Small intestine (tissue), 16 donors: ENCODE measurements at places on chromosomes 1 and 21. TPM values are rescaled to one million over a fixed set of nuclear protein-coding genes. Genes with fewer than 3 reads are reported as not detected.
A peak's percentile ranks its signal among the peaks of the same experiment; 100 is the strongest.

GRCh38 chr1:3312898-3313575 is 141.4 kb upstream of the ARHGEF16 start:
- DNase-seq = peak; percentile 85
- peak overlapping the region; percentile 79 for H3K27ac ChIP-seq
- H3K4me1 ChIP-seq = peaks cover 5% of the 10 kb centered on the region
- no peak overlapping the region for H3K4me3 ChIP-seq

TMEM52 gene
- polyA plus RNA-seq = 50.5 TPM

DNA sequence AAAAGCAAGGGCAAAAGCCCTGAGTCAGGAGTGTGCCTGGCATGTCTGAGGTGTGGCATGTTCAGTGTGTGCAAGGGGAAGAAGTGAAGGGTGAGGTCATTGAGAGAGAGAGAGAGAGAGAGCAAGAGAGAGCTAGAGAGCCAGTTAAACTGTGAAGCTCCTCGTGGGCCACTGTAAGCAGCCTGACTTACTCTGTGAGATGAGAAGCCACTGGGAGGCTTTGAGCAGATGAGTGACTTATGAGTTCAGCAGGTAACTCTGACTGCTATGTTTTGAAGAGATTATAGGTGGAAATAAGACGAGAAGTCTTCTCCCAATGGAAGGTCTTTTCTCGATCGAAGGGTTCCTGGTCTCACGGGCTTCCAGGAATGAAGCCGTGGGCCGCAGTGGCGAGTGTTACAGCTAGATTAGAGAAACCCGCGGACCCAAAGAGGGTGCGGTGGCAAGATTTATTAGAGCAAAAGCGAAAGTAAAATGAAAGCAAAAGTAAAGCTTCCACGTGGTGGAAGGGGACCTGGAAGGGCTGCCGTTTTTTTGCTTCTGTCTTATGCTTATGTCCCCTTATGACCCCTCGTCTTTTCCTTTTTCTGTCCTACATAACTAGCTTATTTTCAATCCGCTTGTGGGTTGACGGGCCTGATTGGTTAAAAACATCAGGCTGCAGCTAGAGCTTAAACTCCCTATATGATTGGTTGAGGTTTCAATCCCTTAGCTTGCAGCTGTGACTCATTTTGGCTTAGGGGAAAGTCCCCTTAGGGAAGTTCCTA is 323.1 kb upstream of the FAM78B start:
- H3K4me3 ChIP-seq = no peak overlapping the region
- H3K27ac ChIP-seq = no peak overlapping the region
- no peaks in the 10 kb centered on the region for H3K36me3 ChIP-seq
- H3K4me1 ChIP-seq = no peaks in the 10 kb centered on the region

HHIPL2 gene
- polyA plus RNA-seq = not detected

- no peaks in the 10 kb centered on the region for H3K27me3 ChIP-seq
- no peaks in the 10 kb centered on the region for H3K4me1 ChIP-seq
Observed at GRCh38 chr1:150194381-150195031, 41.4 kb downstream of the ANP32E start.

PPOX gene
- 12.6 TPM for polyA plus RNA-seq

- no peaks in the 10 kb centered on the region for H3K4me1 ChIP-seq
- no peaks in the 10 kb centered on the region for H3K36me3 ChIP-seq
- H3K27ac ChIP-seq = no peak overlapping the region
Observed at GRCh38 chr1:231970684-231971083, 344.1 kb downstream of the DISC1 start.

MARK1 gene
- polyA plus RNA-seq = 2.1 TPM
